ENCODE measurements at places on chromosomes 4 and X.
A peak's percentile ranks its signal among the peaks of the same experiment; 100 is the strongest.

DNA sequence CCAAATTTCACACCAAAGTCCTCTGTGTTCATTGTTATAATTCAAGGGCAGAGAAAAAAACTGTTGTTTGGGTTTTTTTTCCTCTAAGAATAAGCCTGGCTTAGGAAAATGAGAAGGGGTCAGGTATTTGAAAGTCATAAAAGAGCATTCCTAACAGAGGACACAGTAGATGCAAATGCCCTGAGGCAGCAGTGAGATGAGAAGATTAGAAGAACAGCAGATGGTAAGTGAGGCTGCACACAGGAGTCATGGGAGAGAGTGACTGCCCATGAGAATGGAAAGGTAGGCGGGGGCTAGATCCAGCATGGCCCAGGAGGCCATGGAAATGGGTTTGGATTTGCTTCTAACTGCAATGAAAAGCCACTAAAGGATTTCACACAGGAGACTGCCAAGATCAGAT, 107.5 kb upstream of the RBPJ start:
- no peak for DNase-seq

DNA sequence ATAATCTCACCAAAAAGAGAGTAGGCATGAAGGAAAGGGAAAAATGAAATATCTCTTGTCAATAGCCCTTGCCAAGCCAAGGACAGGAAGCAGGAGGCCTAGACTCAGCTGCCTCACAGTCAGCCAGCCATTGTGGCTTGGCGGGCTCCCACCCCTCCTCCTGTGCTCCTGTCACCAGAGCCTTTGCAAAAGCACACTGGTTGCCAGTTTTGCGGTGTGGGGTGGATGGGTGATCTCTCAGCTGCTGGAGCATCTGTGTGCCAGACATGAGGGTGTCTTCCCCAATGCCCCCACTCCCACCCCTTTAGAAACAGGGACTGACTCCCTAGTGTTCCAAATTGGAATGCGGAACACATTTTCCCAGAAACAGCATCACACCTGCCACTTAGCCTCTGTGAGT, 26.1 kb downstream of the ARHGEF6 start:
- no peak for DNase-seq

- peak; percentile 17 for DNase-seq
These were observed 20.5 kb upstream of the AFAP1 start for GRCh38 chr4:7960017-7960789.

- DNase-seq, result no peak
These were observed 25.3 kb downstream of the STIM2 start for GRCh38 chr4:26885912-26886274.

GRCh38 chrX:45710081-45710801, 509.6 kb upstream of the DIPK2B start:
- DNase-seq, result peak; percentile 45

- DNase-seq, result no peak
These were observed 15.4 kb upstream of the FHDC1 start for GRCh38 chr4:152920768-152921167.

- no peak for DNase-seq
These were observed 1021.2 kb downstream of the PCDH7 start for GRCh38 chr4:31741326-31741725.

- no peak for DNase-seq
These were observed 45.0 kb downstream of the TMEM47 start for GRCh38 chrX:34612036-34612435.

DNA sequence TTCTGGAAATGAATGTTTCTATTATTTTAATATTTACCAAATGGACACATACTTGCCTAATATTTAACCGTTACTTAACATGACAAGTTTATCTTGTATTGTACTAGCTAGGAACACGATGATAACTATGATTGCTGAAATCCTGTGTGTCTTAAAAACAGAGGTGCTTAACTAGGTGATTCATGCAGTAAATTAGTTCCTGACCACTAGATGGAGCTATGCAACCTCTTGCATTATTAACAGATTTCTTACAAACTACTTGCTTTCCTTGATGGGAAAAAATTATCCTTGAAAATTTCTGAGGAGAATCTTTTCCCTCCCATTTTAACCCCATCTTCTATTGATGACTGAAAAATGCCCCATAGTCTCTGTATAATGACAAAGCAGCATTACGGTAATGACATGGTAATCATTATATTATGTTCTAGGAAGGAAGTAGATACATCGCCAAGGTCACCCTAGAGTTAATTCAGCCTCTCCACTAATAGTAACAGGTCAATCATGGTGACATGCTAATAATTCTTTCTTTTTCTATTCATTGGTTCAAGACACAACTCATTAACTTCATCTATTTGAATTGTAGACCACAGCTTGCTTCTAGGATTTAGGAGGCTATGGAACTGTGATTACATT, 844.2 kb downstream of the RAPGEF2 start:
- no peak for DNase-seq

DNA sequence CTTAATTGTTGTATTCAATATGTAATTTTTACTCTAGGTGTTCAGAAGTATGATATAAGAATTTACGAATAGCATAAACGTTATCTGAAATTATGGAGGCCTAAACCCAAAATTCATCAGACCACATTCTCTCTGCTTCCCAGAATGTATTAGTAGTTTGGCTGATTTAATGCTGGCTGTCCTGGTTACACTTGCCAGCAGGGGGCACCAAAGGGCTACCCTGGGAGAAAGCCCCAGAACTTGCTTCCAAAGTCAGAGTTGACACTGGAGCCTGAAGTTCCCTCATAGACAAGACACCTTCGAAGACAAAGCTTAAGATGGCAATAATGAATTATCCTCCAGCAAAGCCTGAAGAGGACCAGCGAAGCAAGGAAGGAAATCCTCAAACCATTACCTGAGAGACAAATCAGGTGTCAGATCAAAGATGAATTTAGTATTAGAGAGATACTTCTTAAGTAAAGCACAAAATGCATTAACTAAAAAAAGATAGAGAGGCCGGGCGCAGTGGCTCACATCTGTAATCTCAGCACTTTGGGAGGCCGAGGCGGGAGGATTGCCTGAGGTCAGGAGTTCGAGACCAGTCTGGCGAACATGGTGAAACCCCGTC, 11.3 kb upstream of the ANOS1 start:
- DNase-seq, result peak; percentile 43

DNA sequence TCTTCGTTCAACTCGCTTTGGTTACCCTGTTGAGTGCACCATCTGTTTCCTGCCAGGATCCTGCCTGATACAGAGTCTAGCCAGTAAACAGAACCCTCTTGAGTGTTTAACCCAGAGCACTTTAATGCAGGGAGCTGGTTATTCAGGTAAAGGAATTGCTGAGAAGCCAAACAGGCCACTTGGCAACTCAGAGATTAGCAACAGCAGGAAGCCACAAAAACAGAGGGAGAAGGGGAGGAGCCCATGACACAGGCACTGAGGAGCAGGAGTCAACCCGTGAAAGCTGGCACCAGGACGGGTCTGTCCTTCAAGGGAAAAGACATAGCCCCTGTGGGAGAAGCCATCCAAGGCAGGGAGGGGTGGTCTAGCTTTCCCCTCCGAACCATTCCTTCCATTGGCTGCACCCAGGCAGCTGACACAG, 641.4 kb downstream of the ZNF674 start:
- DNase-seq, result no peak

- no peak for DNase-seq
These were observed 59.9 kb downstream of the SNX25 start for GRCh38 chr4:185269286-185269685.

DNA sequence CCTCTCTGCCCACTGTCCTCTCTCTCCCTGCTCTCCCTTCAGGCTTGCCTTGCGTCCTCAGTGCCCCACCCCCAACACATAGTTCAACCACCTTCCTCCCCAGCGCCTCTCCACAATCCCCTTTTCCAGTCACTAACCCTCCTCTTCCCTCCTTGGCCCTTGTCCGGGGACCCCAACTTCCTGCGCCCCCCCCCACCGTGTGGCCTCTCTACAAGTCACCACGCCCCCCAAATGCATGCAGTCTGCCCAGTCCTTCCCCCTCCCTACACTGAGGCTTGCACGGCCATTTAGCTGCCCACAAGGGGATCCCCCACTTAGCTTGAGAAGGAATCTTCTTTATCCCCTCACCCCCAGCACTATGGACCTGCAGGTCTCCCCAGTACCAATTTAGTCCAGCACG, 569 bp downstream of the CXCR3 start:
- DNase-seq, result no peak

DNA sequence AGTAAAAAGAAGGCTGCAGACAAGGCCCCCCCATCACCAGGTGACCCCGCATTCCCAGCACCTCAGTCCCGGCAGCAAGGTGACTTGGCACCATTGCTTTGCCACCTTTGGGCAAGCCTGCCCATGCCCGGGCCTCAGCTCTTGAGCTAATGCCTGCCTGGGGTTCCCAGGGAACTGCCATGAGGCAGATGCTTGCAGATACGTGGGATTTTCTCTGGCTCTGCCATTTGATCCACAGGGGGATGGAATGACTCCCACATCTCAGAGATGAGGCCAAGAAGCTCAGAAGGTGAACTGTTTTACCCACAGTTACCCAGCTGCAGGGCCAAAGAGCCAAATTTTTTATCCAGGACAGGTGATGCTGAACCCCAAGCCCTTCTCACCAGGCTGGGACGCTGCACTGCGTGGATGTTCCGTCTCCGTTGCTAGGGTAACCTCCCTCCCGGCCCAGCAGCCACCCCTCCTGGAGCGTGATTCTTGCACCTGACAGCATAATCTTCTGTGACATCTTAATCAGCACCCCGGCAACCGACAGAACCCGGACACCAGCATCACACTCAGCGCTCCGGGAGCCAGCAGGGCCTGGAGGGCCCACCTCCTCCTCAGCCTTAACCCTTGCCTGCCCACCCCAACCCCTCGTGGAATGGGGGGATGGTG, 15.7 kb upstream of the MSX1 start:
- DNase-seq, result no peak

- DNase-seq, result no peak
These were observed 27.0 kb upstream of the IL2 start for GRCh38 chr4:122483481-122483880.

- DNase-seq, result no peak
These were observed 74.5 kb upstream of the EOLA2 start for GRCh38 chrX:150012647-150013381.

DNA sequence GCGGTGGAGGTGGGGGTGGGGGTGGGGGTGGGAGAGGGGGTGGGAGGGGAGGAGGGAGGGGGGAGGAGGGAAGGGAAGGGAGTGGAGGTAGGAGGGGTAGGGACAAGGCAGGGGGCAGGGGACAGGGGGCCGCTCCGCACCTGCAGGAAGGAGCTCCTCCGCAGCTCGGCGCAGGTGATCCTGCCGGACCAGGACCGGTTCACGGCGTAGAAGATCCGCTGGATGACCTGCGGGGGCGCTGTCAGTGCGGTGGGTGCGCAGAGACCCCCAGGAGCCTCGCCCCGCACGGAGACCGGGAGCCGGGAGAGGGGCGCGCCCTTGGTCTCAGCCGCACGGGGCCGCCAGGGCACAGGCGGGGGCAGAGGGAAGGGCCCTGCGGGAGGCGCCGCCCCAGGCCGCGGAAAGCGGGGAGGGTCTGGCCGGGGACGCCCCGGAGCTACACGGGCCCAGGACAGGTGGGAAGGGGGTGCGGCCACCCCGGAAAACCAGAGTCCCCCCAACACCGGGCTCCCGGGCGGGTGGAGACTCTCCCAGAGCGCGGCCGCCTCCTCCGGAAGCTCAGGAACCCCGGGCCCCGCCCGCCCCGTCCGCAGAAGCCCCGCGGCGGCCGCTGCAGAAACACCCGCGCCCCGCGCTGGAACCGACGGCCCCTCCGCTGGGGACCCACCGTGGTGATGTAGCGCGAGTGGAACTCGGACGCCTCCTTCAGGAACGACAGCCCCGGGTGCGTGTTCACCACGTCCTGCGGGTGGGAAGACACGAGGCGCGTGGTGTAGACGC, 27.6 kb upstream of the GTPBP6 start:
- DNase-seq, result no peak

GRCh38 chr4:155745984-155746383, 12.8 kb upstream of the GUCY1B1 start:
- no peak for DNase-seq

- no peak for DNase-seq
These were observed 654 bp upstream of the STS start for GRCh38 chrX:7146703-7147412.

DNA sequence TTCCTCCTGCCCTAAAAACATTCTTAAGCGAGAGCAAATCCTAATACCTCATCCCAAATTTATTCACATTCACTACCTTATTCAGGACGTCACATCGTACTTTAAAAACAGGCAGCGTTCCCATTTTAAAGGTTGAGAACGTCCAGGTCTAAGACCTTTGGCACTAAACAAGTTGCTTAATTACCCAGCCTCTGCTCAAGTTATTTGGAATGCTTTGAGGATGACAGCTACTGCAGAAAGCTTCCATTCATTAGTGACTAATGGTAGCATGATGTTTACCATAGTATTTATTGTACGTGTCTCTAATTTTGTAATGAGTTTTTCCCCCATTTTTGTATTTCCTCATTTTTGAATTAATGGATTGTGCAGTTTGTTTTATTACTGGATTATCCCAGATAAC, 1.5 kb downstream of the USP38 start:
- DNase-seq, result no peak

GRCh38 chr4:156336511-156336910, 382.8 kb upstream of the CTSO start:
- no peak for DNase-seq

DNA sequence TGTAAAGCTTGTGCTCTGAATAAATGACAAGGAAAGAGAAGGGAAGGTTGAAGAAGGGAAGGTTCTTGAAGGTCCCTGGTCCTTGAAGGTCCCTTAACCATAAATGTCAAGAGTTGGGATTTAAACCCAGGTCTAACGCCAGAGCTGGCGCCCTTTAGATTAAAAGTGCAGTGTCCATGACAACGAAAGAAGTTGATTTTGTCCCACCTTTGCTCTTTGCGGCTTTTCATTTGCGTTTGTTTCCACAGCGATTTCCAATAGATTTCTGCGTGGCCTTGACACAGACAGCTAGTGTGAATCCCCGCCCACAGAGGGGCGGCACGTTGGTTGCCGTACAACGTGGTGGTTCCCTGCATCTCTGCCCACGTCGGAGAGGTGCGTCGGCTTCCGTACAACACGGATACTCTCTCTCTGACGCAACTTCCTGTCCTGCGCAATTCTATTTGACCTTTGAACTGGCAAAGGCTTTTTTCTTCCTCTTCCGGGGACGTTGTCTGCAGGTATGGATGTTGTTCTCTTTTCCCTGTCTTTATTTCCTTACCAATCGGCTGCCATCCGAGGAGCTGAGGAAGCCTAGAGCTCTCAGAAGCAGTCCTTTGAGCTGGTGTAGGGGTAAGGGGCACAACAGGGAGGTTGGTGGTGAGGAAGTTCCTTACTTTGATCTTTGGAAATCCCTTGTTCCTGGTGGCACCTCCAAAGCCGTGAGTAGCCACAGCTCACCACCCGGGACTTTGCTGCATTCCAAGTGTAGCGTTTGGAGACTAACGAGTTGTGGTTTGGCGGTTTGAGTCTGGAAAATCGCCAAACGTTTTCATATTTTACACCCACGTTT, at the start of gene RPL34:
TSS of gene RPL34 (plus strand) at position 476 of the 832 bp plus-strand sequence. CDS start 1,384 bp downstream, outside the sequence.
- peak; percentile 95 for DNase-seq

DNA sequence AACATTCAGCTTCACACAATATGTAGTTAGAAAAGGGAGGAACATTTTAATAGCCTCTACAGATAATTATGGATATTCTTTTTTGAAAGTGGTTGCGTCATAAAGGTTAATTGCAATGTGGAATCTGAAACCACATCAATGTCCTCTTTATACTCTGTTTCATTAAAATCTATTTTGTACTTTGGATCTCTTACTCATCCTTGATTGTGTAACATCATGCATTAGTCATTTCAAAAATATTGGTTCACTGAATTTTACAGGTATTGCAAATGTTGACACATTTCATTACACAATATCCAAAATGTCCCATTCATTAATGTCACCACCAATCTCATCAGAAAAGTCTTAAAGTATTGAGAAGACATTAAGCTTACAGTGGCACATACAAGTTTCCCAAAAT, 62.7 kb upstream of the USP9X start:
- DNase-seq, result no peak

GRCh38 chr4:82017680-82018079, 356.1 kb downstream of the HNRNPD start:
- no peak for DNase-seq

Data from activated CD4-positive, alpha-beta T cell treated with anti-CD3 and anti-CD28 coated beads for 24 hours (primary cell).